NCI-H1417 treated with DMSO at 0.1 percent for 48 hours (cell line): ENCODE measurements at places on chromosomes 5 and 9.

DNA sequence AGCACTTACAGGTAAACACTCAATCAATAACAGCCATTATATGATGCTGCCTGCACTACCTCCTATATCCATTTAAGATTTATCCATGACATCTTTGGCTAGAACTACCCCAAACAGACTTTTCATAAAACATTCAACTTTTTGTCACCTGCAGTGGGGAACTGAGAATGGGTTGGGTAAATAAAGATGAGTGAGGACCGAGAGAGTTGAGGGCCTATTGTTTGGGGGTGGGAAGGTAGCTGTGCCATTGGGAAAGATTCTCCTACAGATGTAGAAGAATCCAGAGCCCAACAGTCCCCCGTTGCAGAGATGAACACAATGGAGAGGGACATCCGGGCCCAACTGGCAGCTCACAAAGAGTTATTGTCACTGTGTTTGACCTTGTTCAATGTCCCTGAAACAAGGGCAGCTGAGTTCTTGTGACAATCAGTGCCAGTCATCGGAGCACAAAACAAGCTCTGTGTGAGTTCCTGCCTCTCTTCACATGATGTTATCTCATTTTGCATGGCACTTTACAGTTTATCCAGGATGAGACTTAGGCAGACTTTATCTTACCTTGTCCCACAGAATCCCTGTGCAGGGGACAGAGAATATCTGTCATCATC is 11.5 kb upstream of the SLC31A2 start:
- DNase-seq, result no peak

DNA sequence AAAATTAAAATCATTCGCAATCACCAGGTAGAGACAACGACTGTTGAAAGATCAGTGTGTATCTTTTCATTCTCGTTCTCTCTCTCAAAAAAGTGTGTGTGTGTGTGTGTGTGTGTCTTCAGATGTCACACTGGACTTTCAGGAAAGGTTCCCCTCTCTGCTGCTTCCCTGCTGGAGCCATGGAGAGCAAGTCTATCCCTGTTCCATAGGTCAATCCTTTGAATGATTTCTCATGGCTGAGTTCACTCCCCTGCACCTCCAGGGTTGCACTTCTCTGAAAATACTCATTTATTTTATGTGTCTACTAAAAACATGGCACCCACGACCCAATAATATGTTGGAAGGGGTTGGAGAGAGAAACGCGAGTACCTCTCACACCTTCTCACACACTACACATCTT is 28.2 kb downstream of the IRF1 start:
- no peak for DNase-seq

GRCh38 chr5:155938051-155938450 is 388.9 kb upstream of the SGCD start:
- DNase-seq, result no peak

GRCh38 chr5:73513996-73514395 is 15.8 kb downstream of the BTF3 start:
- no peak for DNase-seq

GRCh38 chr5:34827588-34828506 is 11.1 kb upstream of the TTC23L start:
- no peak for DNase-seq

DNA sequence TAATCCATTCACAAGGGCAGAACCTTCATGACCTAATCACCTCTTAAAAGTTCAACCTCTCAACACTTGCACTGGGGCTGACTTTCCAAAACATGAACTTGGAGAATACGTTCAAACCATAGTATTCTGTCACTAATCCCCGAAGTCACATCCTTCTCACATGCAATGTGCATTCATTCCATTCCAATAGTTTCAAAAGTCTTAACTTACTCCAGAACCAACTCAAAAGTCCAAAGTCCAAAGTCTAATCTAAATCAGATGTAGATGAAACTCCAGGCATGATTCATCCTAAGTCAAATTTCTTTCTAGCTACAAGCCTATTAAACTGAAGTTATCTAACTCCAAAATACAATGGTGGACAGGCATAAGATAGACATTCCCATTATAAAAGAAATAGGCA is 21.7 kb upstream of the ADAMTSL1 start:
- DNase-seq, result no peak

DNA sequence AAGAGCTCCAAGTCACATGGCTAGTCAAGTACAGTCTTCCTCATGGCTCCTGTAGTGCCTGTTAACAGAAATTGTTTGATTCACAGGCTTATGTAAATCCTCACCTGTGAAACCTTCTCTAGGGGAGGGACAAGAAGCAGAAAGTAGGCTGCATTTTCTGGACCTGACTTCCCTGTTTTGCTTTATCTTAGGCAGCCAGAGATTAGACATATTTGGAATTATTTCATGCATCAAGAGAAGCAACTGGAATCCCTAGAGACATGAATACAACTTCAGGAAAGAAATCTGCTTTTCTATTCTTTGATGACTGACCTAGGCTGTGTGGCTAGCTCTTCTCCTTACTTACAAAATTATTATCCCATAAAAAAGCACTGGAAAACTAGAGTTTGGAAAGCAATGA is 52.3 kb downstream of the CAST start:
- DNase-seq, result no peak

DNA sequence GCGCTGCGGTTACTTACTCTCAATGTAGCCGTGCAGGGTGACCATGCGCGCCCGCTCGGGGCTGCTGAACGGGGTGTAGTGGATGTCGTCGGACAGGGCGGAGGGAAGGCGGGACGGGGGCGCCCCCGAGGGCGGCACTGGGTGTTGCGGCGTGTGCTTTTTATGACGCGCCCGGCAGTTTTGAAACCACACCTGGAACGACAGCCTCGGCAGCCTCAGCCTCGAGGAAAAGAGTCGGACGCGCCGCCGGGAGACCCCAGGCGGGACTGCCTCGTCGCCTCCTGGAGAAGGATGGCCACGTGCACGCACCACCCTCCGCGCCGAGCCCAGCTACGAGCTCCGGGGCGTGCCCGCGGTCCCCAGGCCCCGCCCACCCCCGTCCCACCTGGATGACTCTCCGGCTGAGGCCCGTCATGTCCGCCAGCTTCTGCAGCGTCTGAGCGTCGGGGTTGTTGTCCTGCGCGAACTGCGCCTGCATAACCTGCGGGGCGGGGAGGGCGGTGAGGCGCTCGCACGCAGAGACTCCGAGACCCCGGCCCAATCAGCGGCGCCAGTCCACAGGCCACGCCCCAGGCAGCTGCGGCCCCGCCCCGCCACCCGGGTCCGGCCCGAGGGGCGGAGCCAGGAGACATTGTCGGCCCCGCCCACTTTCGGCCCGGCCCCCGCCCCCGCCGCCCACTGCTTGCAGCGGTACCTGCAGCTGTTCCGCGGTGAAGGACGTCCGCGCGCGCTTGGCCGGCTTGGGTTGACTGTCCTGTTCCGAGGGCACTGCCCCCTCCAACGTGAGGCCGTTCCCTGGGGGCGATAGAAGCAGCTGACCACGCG is 15.0 kb downstream of the LHX6 start:
- DNase-seq, result peak; percentile 91

DNA sequence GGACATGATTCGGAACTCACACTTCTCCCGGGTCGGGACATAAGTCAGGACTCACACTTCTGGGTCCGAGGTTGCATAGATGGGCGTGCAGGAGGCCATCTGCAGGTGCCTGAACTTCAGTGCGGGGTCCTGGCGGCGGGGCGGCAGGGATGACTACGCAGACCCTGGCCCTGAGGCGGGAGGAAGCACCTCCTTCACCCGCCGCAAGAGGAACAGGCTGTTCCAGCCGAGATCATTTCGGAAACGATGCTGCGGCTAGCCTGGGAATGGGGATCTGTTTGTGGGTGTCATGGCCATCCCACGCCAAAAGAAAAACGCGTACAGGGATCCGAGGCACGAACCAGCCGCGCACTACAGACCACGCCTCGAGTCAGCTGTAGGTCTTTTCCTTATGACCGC is 196.6 kb downstream of the TTLL11 start:
- DNase-seq, result no peak

- no peak for DNase-seq
Observed at GRCh38 chr5:98416541-98416940, 356.9 kb upstream of the RGMB start.

DNA sequence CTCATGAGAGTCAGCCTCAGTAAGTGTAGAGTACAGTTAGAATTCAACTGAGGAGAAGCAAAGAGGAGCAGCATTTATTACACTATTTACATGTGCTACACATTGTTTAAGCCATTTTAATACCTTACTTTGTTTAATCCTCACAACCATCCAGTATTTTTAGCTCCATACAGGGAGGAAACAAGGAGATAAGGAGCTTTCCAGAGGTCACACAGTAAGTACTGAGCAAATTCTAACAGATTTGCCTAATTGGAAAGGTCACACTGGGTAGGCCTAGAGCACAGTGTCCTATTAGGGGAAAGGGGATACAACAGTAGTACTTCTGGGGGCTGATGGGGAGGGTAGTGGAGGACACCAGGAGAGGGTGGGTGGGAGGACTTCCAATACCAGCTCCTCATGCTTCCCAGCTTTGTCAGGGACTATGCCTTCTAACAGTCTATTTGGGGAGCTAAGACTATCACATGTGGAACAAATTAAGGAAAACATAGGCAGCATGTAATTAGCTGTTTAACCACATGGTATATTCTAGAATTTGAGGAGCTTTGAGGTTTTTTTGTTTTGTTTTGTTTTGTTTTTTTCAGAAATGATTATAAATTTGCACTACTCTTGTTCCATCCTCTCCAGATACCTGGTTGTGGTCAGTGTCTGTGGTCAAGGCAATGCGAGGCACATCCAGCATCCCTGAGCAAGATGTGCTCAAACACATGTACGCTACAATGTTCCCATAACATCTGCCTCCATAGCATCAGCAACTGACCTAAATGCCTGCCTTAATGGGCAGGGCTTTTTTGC is 96.0 kb upstream of the SLC12A2 start:
- DNase-seq, result no peak

DNA sequence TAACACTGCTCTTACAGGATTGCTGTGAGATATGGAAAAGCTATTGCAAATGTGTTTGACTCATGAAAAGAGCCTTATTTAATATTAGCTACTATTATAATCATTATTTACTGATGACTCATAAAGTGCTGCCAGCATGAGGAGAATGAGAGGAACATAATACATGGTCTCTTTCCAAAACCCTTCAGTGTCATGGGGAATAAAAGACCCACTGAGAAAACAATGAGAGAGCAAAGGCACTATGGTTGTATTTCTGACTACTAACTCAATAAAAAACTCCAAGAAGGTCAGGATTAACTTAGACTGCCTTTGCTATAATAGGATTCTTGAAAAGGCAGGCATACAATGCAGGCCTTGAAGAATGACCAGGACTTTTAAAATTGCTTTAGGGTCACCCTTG is 633.5 kb downstream of the DTWD2 start:
- DNase-seq, result no peak

DNA sequence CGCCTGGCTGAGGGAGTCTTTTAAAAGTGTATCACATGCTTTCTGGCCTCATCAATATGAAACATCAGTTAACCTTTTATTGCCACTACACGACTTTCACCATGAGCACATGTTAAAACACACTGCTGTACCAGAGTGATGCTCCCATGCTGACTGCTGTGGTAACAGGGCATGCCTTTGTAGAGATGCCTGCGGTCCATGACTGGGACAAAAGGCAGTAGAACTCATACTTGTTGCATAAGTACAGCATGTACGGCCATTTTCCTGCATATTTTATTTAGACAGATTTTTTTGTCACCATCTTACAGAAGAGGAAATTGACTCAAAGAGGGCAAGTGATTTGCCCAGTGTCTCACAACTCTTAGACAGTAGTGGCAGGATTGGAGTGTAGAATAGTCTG is 105.7 kb upstream of the ADAMTSL1 start:
- DNase-seq, result no peak

DNA sequence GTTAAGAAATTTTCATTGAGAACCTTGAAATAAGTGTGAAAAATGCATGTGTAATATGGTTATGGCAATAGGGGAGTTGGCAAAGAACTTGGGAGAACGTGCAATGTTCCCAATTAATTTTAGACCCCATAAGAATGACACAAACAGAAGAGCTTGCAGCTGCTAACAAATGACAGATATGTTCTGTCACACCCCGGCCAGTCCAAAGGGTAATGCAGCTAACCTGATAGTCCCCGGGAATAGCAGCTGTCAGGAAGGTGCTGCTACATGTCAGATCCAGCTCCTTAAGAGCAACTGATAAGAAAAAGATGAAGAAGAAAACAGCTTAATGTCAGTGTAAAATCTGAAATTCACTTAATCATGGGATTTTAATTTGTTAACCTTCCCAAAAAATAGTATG is 30.4 kb downstream of the SEMA5A start:
- DNase-seq, result no peak

GRCh38 chr5:17367256-17367840 is 130.7 kb upstream of the TAF11L2 start:
- no peak for DNase-seq

- DNase-seq, result no peak
Observed at GRCh38 chr9:6631207-6631512, 14.4 kb downstream of the GLDC start.
